Activated gamma-delta T cell (primary cell): ENCODE measurements at places on chromosomes 2 and 18.

- DNase-seq: no peak
These were observed 107.6 kb upstream of the MSH6 start for GRCh38 chr2:47675196-47675825.

GRCh38 chr2:152506843-152507242 lies 171.9 kb downstream of the FMNL2 start:
- DNase-seq: no peak

- no peak for DNase-seq
These were observed 122.9 kb upstream of the KLF7 start for GRCh38 chr2:207288628-207289027.

GRCh38 chr2:38619458-38620164 lies 16.9 kb upstream of the HNRNPLL start:
- no peak for DNase-seq

DNA sequence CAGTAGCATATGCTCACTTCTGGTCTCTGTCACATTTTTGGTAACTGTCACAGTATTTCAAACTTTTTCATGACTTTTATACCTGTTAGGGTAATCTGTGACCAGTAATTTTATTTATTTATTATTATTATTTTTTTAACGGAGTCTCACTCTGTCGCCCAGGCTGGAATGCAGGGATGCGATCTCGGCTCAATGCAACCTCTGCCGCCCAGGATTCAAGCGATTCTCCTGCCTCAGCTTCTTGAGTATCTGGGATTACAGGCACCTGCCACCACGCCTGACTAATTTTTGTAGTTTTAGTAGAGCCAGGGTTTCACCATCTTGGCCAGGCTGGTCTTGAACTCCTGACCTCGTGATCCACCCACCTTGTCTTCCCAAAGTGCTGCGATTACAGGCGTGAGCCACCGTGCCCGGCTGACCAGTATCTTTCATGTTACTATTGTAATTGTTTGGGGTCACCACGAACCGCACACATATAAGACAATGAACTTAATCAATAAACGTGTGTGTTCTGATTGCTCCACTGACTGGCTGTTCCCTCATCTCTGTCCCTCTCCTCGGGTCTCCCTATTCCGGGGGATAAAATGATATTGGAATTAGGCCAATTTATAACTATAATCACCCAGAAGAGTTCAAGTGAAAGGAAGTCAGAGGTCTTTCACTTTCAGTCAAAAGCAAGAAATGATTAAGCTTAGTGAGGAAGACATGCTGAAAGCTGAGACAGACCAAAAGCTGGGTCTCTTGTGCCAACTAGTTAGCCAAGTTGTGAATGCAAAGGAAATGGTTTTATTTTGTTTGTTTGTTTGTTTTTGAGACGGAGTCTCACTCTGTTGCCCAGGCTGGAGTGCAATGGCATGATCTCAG lies 22.9 kb downstream of the TGIF1 start:
- DNase-seq: no peak

DNA sequence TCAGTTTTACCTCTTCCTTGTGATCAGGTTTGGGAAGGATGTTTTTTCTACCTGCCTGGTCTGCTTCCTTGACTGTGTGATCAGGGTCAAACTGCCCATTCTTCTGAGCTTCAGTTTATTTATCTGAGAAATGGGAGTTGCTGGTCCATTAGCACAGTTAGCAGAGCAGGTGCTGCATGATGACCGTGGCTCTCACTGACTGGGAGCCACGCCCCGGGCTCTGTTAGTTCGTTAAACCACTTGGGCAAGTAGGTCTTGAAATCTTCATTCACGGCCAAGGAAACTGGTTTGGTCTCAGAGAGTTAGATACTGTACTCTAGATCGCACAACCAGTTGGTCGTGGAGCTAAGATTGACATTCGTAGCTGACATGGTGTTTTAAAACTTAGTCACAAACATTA lies 41.7 kb downstream of the INPP5D start:
- no peak for DNase-seq

DNA sequence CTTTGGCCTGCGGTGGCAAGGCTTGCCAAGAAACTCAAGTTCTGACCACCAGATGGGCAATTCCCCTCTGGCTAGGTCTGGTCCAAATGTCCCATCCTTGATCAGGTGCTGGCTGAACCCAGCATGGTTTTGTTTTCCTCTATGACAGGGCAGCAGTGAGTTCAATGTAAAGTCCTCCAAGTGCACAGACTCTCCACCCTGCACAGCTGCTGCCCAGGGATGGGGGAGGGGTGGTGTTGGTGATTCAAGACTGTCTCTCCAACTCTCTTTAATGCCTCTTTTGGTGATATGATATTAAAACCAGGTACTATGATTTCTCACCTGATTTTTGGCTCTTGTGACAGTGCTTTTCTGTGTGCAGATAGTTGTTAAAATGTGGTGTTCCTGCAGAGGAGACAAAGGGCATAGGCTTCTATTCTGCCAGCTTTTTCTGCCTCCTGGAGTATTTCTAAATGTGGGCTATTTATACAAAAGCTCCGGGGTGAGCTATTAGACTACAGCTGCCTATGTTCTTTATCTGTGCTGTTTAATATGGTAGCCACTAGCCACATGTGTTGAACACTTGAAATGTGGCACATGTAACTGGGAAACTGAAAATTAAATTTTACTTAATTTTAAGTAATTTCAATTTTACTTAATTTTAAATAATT lies 64.0 kb upstream of the STK39 start:
- no peak for DNase-seq

DNA sequence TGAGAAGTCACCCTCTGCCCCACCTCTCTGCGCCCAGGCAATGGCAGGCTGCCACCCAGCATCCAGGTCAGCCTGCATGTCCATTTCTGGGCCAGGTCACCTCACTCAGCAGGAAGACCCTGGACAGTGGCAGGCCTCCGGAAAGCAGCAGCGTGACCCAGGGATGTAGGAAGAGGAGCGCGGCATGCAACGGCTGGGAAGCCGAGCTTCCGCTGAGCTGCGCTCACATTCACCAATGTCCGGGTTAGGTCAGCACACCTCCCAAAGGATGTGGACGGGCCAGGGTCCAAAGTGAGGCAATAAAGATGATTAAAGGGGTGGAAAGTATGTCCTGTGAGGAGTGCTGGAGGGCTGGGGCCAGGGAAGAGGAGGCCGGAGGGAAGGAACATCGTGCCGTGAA lies 174.5 kb downstream of the CTIF start:
- no peak for DNase-seq

DNA sequence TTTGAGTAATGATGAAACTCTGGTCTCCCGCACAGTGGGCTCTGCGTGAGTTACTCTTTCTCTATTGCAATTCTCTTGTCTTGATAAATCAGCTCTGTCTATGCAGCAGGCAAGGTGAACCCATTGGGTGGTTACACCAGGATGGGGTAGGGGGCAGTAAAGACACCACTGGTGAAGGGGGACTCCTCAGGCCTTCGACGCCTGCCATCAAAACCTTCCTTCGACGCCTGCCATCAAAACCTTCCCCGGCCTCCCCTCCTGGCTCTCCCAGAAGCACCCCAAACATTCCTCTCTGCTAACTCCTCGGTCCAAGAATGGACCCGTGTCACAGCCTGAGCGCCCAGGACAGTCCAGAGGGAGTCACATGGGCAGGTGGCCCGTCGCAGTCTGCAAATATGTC lies 4.8 kb upstream of the STARD7 start:
- DNase-seq: no peak

DNA sequence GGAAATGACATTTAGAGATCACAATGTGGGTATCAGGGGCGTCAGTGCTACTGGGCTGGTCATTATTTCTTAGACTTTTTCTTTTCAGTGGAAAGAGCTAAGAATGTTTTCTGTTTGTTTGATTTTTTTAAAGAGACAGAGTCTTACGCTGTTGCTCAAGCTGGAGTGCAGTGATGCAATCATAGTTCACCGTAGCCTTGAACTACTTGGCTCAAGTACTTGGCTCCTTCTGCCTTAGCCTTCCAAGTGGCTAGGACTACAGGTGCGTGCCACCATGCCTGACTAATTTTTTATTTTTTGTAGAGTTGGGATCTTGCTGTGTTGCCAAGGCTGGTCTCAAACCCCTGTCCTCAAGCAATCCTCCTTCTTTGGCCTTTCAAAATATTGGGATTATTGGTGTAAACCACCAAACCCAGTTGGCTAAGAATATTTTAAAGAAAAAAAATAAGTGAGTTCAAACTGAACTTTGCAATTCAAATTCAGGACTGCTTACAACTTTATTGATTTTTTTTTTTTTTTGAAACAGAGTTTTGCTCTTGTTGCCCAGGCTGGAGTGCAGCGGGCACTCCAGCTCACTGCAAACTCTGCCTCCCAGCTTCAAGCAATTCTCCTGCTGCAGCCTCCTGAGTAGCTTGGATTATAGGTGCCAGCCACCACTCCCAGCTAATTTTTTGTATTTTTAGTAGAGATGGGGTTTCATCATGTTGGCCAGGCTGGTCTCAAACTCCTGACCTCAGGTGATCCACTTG lies 154.2 kb downstream of the MIB1 start:
- no peak for DNase-seq

DNA sequence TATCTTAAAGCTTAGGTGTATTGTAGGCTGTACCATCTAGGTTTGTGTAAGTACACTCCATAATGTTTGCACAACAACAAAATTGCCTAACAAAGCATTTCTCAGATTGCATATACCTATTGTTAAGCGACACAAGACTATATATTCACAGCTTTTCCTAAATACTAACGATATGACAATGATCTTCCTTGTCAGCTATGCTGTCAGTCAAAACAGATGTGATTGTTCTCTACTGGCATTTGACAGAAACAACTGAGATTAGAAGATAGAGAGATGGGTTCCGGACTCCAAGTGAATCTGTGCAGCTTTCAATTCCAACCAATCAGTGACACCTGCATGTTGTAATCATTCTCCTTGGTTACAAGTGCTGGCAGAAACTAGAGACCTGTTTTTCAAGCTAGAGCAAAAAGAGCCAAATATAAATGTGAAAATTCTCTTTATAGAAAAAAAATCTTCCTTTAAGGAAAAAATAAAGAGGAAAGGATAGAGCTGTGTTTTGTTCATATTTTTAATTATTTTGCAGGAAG lies 1232.3 kb upstream of the SLC39A10 start:
- DNase-seq: no peak
